ENCODE measurements at places on chromosomes 5 and 9.

GRCh38 chr9:114806526-114806900, 674 bp upstream of the TNFSF15 start:
- DNase-seq = no peak

DNA sequence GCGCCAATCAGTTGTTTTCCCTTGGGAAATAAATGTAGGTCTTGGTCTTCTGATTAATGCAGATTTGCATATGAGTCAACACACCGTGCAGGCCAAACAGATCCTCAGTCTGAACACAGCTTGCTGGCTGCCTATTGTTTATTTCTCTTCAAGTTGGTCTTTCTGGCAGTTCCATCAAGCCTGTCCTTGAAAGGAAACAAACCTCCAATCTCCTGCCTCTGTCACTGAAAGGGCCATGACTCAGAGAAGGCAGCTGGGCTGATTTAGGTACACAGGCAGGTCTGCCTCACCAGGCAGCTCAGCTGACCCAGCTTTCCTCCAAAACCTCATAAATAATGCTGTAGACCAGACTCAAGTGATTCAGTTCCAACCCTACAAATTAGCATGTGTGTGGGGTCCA, 175.9 kb downstream of the MAN2A1 start:
- DNase-seq = no peak

GRCh38 chr9:119861842-119862241, 492.6 kb upstream of the BRINP1 start:
- no peak for DNase-seq

- no peak for DNase-seq
These were observed 199.9 kb downstream of the PCSK5 start for GRCh38 chr9:76090330-76090729.

GRCh38 chr5:44862808-44863207, 54.1 kb downstream of the MRPS30 start:
- DNase-seq = no peak

DNA sequence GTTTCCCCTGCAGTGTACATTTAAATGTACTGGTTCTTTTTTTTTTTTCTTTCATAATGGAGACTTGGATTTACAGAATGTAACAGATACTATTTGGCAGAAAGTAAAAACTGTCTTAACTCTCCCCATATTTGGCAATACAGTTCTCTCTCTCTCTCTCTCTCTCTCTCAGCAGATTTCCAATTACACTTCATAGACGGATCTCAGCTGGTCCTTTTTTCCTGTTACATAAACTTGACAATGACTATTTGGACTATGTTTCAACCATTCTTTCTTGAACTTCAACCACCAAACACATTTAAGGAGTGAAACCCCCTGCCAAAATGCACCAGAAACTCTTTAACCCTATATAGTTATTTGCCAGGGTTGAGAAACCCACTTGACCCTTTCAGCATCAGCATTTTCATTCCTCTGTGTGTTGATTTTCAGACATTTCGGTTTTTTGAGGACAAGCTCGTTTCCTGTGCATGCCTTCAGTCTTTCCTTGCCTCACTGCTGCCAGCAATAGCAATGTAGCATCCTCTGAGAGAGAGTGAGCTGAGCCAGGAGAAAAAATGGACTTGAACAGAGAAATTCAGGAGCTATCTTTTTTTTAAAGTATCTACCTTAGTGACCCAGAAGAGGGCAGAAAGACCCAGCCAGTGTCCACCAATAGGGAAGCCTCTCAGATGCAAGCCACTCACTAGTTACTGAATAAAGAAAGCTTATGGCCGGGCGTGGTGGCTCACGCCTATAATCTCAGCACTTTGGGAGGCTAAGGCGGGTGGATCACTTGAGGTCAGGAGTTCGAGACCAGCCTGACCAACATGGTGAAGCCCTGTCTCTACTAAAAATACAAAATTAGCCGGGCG, 26.0 kb upstream of the GNA14 start:
- DNase-seq = no peak

DNA sequence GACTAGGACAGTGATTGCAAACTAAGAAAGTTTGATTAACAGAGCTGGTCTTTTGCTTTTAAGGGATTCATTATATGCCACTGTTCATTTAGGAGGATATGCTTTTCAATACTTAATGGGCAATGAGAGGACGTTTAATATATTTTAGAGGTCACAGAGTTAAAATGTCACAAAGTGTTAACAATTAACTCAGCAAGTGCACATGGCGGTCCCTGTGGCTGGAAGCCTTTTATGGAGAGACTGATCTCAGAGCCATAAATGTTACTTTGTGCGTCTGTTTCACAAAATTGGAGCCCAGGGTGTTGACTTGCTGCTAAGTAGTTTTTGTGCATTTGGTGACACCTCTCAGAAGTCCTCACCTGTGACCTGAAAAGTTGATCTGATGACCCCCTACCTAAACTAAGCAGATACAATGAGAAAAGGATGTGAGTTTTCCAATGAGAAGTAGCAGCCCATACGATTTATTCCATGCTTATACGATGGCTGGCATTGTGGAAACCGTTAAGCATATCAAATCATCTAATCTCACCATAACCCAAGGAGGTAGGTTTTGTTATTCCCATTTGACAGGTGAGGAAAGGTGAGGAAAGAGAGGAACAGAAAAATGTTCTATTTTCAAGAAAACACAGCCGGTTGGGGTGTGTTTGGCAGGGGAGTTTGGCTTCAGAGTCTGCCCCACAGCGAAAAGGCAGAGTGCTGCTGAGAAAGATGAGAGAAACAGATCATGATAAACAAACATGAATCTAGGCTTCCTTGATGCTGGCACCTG, 64.4 kb downstream of the CMYA5 start:
- DNase-seq = no peak

DNA sequence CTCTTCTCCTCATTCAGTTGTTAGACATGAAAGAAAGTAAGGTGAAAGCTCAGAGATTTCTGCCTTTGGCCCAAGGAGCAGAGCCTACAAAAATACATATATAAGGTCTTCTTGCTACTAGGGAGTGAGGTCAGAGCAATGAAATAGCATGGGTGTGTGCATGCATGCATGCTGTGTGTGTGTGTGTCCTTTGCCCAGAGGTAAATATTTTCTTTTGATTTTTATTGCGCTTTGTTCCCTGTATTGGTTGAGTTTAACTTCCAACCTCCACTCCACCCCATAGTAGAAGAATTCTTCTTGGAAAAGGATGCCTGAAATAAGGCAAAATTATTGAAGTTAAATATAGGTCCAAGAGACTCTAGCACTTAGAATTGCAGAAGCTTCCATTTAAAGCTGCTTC, 248.0 kb upstream of the PTGER4 start:
- DNase-seq = no peak

- DNase-seq = no peak
These were observed 6.1 kb downstream of the SUSD3 start for GRCh38 chr9:93064392-93065134.

- DNase-seq = no peak
These were observed 273.5 kb downstream of the NR2F1-AS1 start for GRCh38 chr5:93307557-93307956.

DNA sequence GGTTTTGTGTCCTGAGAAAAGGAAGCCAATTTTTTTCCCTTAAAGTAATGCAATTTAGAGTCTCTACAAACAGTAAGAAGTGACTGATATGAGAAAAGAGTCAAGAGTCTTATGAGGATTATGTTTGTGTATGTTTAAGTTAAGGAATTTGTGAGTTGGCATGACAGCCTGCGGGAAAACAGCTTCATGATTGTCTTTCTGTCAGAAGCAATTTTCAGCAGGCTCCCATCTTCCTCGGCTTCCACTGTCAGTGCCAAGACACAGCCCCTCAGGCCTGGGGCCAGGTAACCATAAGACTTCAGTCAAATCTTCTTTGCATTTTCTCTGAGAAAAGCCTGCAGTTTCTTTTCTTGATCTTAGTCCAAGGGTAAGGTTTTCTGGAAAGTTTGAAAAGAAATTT, 17.0 kb upstream of the SELENOP start:
- no peak for DNase-seq

DNA sequence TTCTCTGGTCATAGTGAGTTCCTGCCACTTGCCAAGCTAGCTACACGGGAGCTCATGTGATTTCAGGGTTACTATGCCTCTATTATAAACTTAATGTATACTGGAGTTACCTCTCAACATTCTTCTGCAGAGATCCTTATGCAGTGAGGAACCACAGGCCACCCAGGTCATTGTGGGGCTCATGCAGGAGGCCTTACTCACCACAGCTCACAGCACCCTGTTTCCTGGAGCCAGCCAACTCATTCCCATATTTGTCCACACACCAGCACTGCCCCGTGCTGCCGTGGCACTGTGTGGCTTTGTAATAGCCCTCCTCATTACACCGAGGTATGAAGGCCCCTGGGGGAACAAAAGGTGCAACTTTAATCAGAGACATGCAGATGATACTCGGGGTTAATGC, 520.0 kb downstream of the SPOCK1 start:
- DNase-seq = no peak

GRCh38 chr5:141343242-141343952, at the start of gene PCDHGA3:
TSS of gene PCDHGA3 (plus strand) at chr5:141343829. CDS start at chr5:141344034, 205 bp downstream.
- no peak for DNase-seq

DNA sequence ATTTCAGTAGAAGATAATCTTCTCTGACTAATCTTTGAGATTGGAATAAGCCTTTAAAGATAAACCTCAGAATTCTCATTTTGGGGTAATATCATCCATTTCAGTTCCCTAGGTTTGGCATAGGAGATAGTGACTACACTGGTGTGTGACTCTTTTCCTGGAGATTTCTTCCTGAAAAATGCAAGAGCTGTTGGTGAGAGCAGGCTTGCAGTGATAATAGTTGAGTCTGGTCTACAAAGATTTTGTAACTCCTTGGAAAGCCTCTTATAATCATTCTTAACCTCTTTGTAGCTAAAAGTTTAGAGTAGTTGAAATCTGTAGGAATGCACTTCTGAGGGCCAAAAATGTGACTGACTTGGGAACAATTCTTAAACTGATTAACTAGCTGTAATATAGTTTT, 23.4 kb downstream of the RANBP17 start:
- no peak for DNase-seq

GRCh38 chr5:74579215-74579614, 61.3 kb downstream of the ENC1 start:
- DNase-seq = no peak
